ENCODE measurements at places on chromosomes 2 and 18.

DNA sequence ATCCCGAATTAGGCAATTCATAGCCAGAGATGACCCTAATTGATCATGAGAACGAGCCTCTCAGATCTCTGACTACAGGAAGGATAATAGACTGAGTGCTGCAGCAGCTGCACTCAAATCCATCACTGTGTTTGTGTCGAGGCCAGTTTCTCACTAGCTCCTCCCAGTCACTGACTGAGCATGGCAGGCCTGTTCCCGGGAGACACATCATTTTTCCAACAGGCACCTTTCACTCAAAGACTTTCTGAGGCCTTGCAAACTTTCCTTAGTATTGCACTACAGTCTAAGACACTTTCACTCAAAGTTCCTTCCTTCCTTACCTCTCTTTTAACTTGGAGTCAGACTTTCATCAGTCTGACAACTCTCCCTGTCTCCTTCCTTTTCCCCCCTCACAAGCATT, 13.7 kb downstream of the SOS1 start:
- no peak for DNase-seq

GRCh38 chr18:67109535-67109934, 407.0 kb downstream of the DSEL start:
- no peak for DNase-seq

DNA sequence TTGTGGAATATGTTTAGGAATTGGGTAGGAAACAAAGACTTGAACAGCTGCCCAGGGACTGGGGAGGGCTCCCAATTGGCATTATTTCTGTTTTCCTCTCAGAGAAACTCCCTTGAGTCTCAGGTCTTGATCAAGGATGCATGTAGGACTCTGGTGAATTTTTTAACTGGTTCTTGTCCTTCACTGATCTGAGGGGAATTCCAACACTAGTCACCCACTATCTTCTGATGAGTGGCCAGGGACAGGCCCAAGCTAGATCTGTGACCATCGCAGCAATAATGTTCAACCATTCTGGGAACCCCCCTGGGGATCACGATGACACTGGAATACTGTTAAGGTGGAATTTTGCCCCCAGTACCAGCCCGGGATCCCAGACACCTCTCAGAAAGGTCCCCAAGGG, 132.0 kb downstream of the SH3BP4 start:
- DNase-seq, result no peak

DNA sequence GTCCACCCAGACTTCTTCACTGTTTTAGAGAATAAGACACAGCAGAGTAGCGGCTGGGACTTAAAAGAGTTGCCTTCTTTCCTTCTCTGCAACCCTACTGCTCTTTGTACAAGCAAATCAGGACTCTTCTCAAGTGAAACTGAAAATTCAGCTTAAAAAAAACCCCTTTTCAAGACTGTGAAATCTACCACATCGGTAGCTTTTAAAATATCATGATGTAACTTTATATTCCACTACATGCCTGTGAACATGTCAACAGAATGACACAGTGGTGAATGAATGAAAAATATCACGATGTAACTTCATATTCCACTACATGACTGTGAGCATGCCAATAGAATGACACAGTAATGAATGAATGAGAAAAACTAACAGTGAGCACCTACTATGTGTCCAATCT, 53.4 kb downstream of the TCF4 start:
- DNase-seq, result no peak

- DNase-seq, result no peak
Observed at GRCh38 chr18:28728891-28729290, 552.0 kb upstream of the CDH2 start.

DNA sequence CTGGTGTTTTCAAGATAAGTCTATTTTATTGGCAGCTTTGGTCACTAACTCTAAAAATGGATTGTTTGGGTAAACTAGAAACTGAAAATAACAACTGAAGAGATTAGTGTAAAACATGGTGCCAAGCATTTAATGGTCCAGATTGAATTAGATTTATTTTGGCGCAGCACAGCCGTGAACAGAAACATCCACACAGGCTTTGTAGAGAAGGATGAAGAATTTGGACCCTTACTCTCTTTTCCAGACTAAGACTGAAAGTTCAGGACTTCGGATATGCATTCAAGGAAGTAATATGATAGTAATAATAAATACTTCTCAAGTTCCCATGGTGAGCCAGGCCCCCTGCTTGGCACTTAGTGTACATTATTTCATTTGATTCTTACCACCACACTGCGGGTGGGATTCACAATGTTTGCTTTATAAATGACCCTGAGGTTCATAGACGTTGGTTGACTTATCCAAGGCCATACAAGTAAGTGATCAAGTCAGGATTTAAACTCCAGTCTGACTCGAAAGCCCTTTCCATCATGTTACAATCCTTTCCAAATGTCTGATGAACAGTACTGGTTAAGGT, 54.2 kb upstream of the ITGB6 start:
- no peak for DNase-seq

DNA sequence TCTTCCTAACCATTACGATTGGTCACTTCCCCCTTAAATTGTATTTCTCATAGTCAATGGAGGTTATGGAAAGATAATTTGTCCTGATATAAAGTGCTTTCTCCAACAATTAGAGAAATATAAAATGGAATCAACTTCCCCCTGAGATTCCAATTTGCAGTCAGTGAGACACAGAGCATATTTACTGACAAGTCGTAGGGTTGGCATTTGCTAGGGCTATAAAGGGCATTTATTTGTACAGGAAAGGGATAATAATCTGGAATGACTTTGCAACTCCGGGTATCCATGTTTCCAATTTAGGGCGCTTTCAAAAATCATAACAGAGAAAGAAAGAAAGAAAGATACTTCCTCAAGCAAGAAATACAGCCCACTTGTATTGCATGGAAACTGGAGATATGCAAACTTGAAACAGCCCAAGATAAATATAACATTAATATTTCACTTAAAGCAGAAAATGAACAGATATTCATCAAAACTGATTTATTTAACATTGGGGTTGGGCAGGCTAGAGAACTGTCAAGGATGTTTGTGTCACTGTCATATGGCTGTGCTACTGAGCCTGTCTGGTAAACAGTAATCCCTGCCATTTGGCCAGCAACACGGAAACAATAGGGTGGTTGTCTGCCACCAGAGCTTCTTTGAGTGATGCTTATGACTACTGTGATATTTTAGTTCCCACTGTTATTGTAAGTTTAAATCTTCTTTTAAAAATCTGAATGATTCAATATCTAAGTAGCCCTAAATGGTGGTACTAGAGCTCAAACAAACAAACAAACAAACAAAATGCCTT, 621.8 kb downstream of the LRP1B start:
- DNase-seq, result no peak

GRCh38 chr2:9965119-9965822, 13.8 kb downstream of the GRHL1 start:
- no peak for DNase-seq

DNA sequence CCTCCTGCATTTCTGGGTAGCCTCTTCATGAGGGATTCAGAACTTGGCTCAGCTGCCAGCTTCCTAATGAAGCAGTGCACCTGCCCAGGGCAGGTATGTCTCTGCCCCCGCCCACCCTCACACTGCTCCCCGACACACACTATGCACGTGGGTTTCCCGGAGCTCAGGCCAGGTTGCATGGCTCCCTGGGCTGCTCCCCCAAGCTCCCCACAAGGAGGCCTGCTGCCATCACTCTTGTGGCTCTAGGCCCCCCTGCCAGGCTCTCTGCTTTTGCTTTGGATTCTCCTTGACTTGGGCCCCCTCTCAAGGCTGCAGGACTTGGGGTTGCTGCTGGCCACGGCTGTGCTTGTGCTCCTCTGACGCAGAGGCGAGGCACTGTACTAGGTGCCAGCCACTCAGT, 43.6 kb downstream of the ADD2 start:
- DNase-seq, result no peak

DNA sequence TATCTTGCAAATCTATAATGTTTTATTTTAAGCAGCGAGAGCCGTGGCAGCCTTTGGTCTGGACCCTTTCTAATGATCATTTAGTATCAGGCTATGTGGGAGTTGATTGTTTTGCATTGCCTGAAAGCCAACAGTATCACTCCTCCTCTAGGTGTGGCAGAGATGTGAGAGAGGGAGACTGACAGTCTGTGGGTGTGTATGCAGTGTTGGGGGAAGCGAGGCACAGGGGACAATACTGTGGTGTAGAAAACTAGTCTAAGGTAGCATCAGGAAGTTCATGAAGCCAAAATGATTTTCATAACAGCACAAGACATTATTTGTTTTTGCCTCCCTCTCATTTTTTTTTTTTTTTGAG, 13.4 kb upstream of the IL37 start:
- DNase-seq, result no peak

DNA sequence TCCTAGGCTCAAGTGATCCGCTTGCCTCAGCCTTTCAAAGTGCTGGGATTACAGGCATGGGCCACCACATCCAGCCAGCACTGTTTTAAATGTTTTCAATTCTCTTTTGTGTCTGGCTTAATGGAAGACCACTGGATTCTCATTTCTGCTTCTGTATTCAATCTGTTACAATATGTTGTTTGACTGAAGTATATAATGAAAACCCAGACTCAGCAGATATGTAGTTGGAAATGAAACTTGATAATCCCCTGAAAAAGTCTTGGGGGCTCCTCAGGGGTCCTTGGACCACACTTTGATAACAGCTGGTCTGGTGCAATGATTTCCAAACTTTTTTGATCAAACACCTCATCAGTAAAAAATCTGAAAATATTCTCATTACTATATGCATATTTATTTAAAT, 132.7 kb downstream of the ATAD2B start:
- no peak for DNase-seq

DNA sequence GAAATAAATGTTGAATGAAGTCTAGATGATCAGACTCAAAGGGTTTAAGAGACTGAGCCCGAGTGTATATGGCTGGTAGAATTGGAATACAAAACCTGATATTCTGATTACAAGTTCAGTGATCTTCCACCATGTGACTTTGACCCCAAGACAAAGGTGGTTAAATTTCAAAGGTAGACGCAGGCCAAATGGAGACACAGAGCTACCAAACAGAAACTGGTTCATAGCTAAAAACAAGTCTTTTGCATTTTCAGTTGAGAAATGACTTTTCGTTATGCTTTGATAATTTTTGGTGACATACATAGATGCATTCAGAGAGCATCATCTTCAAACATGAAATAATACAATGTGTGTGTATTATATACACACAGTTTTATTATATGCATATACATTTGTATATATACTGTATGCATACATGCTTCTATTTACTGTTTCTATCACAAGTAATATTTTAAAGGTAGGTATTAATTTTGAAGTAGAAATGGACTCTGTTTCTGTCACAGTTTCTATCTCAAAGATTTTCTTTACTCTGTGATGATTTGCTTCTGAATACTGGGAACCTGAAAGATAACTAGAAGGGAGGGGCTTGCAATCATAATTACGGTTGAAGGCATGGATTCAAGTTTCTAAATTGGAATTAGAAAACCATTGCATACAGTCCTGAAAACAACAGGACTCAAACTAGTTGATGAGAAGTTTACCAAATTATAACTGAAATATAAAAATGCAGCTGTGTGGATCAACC, 142.3 kb downstream of the ABCA12 start:
- DNase-seq, result no peak

DNA sequence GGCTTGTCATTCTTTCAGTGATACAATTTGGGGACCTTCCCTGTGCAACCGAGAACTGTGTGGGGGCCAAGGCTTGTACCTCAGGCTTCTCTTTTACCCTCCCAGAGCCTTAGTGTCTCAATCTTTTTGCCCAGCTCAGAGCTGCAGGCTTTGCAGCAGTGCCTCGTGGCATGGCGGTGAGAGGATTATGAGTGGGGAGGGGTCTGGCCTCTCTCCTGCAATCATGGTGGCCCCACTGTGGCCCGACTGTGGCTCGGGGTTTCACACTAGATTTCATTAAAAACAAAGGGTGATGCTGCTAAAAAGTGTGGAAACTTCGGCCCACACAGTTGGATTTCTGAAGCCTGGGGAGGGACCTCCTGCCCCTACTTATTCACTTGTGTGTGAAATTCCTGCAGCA, 75.5 kb downstream of the CAPN13 start:
- no peak for DNase-seq

- DNase-seq, result no peak
Observed at GRCh38 chr2:111148925-111149324, 28.2 kb downstream of the BCL2L11 start.

- DNase-seq, result no peak
Observed at GRCh38 chr2:181649436-181649979, 7.4 kb downstream of the CERKL start.

DNA sequence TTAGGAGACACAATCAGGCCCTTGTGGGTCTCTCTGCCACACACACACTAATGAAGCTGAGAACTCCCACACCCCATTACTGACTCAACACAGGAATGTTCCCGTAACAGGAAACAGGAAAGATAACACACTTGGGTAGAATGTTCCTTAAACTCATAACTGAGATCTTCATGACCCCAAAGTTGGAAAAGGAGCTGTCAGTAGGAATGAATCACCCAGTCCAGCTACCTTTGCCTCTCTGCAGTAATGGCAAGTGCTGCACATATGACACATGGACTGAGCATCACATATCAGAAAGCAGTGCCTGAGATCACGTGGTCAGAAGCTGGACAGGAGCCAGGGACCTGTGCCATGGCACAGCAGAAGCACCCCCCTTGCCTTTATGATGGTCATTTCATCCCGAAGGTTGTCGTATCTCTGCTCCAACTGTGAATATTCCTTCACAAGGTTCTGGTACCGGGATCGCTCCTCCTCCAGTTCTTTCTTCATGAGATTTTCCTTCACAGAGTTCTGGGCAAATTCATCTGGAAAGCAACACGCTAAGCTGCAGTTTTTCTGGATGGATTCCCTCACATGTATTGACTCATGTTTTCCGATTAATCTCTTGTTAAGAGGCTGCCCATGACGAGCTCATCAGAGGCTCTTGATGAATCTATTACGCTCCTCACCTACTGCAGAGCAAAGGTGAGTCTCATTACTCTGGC, 65.4 kb upstream of the ACAA2 start:
- no peak for DNase-seq

DNA sequence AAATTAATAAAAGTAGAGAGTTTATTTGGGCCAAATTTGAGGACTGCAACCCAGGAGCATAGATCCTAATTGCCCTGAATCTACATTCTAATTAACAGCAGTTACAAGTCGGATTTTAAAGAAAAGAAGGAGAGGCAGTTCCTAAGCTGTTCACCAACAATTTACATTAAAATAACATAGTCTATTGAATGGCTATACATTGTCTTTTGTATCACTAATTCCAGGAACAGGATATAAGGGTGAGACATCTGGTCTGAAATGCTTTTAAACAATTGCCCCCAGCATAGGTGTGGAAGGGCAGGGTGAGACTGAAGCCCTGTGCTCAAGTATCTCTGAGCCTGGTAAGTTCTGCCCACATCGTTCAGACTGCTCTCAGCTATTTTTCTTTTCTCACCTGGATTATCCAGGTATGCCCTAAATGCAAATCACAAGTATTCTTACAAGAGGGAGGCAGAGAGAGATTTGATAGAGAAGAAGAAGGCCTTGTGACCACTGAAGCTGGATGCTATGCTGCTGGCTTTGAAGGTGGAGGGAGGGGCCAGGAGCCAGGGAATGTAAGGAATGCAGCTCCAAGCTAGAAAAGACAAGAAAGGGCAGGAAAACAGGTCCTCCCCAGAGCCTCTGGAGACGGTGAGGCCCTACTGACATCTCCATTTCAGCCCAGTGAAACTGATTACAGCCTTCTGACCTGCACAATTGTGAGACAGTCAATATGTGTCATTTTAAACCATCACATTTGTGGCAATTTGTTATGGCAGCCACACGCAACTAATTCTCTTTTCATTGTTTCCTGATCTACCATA, 189.4 kb upstream of the ARL4C start:
- no peak for DNase-seq

- DNase-seq, result no peak
Observed at GRCh38 chr2:237222601-237223041, 136.9 kb downstream of the COPS8 start.

GRCh38 chr2:233810385-233810784, 32.3 kb downstream of the MROH2A start:
- DNase-seq, result no peak

- no peak for DNase-seq
Observed at GRCh38 chr2:116095636-116096035, 1653.2 kb downstream of the DPP10 start.

Data from HL-60 (cell line).